ENCODE measurements at places on chromosomes 6 and 20.

- no peak for DNase-seq
These were observed 40.7 kb downstream of the PRR18 start for GRCh38 chr6:166267526-166267925.

GRCh38 chr6:12977206-12977605 is 260.6 kb downstream of the PHACTR1 start:
- DNase-seq, result no peak

DNA sequence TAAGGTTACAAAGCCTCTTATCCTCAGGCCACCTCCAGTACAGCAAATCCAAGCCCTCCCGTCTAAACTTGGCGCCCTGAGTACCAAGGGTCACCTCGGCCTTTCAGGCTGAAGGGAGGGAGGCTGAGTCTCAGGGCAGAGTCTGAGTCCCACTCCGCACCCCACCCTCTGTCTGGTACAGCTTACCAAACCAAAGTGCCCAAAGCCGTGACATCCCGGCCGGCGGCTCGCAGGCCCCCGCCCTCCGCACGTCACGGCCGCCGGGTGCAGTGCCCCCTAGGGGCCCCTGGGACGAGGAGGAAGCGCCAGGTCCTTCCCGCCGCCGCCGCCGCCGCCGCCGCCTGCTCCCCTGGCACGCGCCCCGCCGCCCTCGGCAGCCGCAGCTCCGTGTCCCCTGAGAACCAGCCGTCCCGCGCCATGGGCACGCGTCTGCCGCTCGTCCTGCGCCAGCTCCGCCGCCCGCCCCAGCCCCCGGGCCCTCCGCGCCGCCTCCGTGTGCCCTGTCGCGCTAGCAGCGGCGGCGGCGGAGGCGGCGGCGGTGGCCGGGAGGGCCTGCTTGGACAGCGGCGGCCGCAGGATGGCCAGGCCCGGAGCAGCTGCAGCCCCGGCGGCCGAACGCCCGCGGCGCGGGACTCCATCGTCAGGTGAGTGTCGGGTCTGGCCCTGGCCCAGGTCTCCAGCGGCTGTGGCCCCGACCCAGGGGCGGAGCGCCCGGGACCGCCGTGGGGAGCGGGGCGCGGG is at the start of gene MTHFD1L:
Gene MTHFD1L, plus strand, starts transcription at position 297 of the 741 bp plus-strand sequence. Its CDS starts 121 bp downstream, at position 418.
- DNase-seq, result peak; percentile 80

DNA sequence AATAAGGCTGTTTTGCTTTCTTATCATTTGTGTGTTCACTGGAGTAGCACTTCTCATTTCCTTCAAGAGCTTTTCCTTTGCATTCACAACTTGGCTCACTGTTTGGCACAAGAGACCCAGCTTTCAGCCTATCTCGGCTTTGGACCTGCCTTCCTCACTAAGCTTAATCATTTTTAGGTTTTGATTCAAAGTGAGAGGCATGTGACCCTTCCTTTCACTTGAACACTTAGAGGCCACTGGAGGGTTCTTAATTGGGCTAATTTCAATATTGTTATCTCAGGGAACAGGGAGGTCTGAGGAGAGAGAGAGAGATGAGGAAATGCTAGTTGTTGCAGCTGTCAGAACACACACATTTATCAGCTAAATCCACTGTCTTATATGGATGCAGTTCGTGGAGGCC is 82.9 kb upstream of the SCAF8 start:
- no peak for DNase-seq

- DNase-seq, result no peak
These were observed 378.5 kb downstream of the FRK start for GRCh38 chr6:115681978-115682775.
